Heart right ventricle (tissue), 16 donors: ENCODE measurements at places on chromosomes 5 and 9. TPM values are rescaled to one million over a fixed set of nuclear protein-coding genes. Genes with fewer than 3 reads are reported as not detected.

DNA sequence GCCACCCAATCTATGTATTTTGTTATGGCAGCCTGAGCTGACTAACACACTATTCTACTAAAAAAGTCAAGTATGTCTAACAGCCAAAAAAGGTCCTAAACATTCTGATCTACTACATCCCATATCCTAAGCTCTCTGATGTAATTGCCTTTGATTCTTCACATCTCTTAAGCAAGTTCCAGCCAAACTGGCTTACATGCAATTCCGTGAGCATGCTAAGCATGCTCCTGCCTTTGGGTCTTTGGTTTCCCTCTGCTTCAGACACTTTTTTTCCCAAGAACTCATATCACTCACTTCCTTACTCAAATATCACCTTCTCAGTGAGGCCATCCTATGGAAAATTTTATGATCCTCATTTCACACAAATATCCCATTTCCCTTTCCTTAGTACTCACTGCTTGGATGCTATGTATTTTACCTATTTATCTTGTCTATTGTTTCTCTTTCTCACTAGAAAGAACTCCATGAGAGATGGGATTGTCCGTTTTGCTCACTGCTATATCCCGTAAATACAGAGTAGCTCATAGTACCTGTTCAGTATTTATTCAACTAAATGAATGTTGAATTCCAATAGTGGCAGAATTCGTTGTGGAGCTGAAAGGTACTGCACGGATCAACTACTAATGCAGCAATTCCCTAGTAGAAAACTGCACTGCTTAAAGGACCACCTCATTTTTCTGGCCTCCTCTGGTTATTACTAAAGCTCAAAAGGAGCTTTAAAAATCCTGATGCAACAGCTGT lies 2.3 kb upstream of the SLC12A2 start:
- H3K4me1 ChIP-seq = peaks cover 58% of the 10 kb centered on the region
- DNase-seq = no peak
- no peaks in the 10 kb centered on the region for H3K27me3 ChIP-seq
- peaks cover 8% of the 10 kb centered on the region for H3K36me3 ChIP-seq

C5orf58 gene
- total RNA-seq = not detected

DIRAS2 gene
- 0.07 TPM for total RNA-seq

DNA sequence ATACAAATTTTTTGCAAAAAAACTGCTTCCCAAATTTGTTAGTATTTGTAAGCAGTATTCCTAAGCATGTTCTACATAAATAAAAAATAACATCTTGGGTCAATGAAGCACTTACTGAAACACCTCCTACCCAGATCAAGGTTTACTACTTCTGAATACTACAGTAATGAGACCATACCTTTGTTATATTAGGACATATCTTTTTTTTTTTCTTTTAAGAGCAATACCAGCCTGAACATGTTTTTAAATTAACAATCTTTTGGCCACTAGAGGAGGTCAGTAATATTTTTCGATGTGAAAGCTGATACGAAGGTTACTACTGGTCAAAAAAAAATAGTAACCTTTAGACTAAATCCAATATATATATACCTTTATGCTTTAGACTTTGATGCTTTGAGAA lies 72.7 kb downstream of the CERT1 start:
- no peak for DNase-seq
- H3K27me3 ChIP-seq = no peaks in the 10 kb centered on the region
- no peaks in the 10 kb centered on the region for H3K4me1 ChIP-seq
- no peaks in the 10 kb centered on the region for H3K36me3 ChIP-seq
- no peak overlapping the region for H3K4me3 ChIP-seq

DNA sequence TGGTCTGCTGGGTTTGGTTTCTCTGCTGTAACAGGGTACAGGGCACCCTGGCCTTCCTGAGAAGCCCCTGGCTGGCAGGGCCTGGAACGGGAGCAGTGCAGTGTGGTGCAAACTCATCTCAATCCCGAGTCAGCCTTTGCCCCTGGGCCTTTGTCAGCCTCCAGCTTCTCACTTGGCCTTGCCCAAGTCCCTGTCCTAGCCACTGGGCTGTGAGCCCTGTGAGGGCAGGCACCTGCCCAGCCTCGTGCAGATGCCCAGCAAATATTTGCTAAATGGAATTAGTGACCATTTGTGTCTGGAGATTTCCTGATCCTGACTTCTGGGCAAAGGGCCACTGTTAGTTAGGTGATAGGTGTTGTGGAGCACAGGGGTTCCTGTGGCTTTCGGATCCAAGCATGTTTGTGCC lies 13.0 kb downstream of the RGS3 start:
- H3K27ac ChIP-seq = no peak overlapping the region
- DNase-seq = no peak
- no peak overlapping the region for H3K4me3 ChIP-seq
- H3K4me1 ChIP-seq = peaks cover 39% of the 10 kb centered on the region
- H3K27me3 ChIP-seq = no peaks in the 10 kb centered on the region
- H3K36me3 ChIP-seq = no peaks in the 10 kb centered on the region

PCA3 gene
- not detected for total RNA-seq
